ENCODE measurements at places on chromosomes 5 and 9.
A peak's percentile ranks its signal among the peaks of the same experiment; 100 is the strongest.

DNA sequence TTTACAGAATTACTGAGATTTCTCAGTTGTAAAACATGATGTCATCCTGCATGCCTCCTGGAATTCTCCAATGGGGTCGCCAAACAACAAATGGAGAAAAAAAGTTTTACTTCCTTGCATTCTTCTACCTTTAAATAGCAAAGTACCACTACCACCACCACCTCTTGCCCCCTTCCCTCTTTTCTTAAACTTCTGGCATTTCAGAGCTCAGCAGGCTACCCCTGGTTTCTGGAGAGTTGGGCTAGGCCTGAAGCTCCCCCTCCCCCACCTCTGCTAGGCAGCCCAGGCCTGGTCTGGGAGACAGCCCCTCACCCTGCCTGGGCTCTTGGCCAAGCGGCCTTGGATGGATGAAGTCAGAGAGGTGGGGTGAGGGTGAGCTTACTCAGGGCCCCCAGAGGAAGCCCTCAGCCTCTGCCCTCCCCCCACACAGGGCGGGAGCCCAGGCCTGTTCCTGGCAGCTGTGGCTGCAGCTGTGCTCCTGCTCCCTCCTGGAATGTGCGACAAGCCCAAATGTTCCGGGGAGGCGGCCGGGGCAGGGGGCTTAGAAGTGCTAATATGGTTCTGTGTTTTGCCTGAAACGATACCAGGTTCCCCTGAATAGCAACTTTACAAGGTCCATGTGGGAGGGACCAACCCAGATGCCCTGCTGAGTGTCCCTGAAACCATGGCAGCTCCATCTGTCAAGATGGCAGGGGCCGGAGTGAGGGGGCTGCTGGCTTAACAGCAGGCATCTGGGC lies 6.0 kb upstream of the CCIN start:
- DNase-seq: no peak

DNA sequence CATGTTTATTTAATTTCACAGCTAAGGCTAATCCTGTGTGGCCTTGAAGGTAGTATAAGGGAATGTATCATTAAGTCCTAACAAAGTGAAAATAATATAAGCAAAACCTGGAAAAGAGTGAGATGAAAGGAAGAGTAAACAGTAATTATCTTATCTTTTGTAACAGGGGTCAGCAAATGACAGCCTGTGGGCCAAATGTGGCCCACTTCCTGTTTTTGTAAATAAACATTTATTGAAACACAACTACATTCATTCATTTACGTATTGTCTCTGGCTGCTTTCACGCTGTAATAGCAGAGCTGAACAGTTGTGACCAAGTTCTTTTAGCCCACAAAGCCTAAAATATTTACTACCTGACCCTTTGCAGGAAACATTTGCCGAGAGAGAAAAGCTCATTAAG lies 78.4 kb upstream of the HTR4 start:
- no peak for DNase-seq

- no peak for DNase-seq
These were observed 20.5 kb upstream of the ADCY2 start for GRCh38 chr5:7375457-7375856.

- no peak for DNase-seq
These were observed 60.0 kb downstream of the OLFM1 start for GRCh38 chr9:135147474-135147805.

DNA sequence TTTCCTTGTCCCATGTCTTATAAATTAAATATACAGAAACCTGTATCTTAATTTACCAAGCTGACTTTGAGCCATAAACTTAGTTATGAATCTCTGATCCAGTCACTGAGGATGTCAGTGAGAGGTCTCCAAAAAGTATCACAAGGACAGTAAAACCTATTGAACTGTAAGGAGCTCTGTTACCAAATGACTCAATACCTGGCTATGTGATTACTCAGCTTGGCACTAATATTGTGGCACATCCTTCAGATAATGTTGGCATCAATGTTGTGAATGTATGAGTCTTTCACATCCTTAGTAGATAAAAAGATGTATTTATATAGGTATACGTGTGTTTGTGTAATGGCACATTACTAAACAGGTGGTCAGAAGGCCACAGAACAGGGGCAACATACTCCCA lies 18.0 kb upstream of the CAPSL start:
- DNase-seq: no peak

DNA sequence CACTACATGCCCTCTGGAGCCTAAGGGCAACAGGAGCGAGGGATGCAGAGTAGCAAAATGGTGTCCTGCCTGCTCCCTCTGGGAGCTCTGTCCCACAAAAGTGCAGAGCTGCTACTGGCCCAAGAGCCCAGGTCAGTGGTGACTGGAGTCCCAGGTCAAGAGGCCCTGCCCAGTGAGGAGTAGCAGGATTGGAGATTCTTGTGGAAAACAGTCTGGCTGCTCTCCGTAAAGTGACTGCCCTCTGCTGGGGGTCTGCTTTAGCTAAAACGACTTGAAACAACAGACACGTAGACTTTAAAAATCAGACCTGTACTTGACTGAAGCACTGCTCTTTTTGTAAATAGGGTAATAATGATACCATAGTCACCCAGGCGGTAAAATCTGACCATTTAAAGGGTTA lies 917.0 kb downstream of the MAT2B start:
- no peak for DNase-seq

GRCh38 chr5:5005353-5005752 lies 134.8 kb upstream of the ADAMTS16 start:
- no peak for DNase-seq

DNA sequence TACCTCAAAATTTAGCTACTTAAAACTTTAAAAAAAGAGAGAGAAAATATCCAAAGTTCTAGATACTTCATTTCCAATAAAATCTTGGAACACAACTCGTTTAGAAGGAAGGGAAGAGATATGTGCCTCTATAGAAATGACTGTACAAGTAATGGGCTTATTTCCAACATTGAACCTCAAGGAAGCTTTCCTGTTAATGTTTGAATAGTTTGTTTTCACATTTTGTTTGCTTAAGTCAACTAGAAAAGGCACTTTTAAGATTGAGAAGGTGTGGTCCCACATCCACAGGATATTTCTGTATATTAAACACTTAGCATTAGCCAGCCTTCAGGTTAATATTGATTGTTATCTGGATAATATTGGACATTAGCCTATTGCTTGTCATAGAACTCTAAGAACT lies 384.7 kb downstream of the PTPRD start:
- DNase-seq: no peak

DNA sequence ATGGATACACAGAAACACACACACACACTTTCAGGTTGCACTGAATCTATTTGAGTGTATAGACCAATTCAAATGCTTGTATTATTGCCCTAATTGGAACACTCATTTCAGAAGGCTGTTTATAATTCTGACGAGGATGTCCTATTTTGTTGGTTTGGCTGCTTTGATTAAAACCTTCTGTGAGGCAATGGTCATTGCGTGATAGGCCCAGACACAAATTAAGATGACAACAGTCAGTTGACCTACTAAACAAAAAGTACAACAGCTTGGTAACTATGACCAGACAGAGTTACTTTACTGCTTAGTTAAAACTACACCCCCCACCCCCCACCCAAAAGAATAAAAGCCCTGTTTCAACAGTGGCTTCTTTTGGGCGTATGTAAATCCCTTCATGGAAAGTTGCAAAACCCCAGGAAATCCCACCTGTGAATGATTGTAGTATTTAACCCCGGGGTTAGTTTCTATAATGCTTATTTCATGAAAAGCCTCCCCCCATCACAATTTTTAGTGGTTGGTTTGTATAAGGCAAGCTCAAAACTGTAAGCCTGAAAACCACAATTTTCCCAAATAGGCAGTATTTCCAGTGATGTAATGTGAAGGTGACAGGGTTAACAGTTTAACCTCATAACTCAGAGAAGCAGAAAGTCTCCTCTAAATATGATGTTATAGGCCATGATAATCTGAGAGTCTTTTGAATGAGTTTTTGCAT lies 340.8 kb downstream of the FGF10 start:
- no peak for DNase-seq

DNA sequence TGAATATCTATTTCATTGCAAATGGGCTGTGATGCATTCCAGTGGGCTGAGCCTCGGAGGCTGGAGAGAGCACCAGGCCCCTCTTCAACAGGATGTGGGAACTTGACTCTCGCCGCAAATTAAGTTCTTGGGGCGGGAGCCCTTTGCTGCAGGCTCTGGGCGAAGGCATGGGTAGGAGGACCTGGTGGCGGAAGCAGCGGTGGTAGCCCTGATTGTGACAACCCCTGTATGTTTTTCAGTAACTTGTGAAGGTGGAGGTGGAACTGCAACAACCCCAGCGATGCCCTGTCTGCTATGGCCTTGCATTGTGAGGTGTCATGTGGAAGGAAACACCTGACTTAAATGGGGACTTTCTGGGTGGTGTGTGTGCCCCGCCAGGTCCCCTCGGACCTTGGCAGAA lies 9.4 kb downstream of the FYB1 start:
- peak; percentile 70 for DNase-seq

GRCh38 chr9:107307331-107307730 lies 24.3 kb downstream of the RAD23B start:
- DNase-seq: no peak

- no peak for DNase-seq
These were observed 19.5 kb upstream of the GOLPH3 start for GRCh38 chr5:32193591-32193990.

- DNase-seq: no peak
These were observed 91.8 kb downstream of the PDE6A start for GRCh38 chr5:149852641-149853330.

- no peak for DNase-seq
These were observed at the start of gene SNCAIP for GRCh38 chr5:122311961-122312590. Gene SNCAIP, plus strand, starts transcription at chr5:122312237. Its CDS starts 78,898 bp downstream, at chr5:122391135.

GRCh38 chr9:131522257-131523085 lies 8.6 kb downstream of the UCK1 start:
- no peak for DNase-seq

- no peak for DNase-seq
These were observed 92.1 kb downstream of the PBX3 start for GRCh38 chr9:125839317-125839716.

DNA sequence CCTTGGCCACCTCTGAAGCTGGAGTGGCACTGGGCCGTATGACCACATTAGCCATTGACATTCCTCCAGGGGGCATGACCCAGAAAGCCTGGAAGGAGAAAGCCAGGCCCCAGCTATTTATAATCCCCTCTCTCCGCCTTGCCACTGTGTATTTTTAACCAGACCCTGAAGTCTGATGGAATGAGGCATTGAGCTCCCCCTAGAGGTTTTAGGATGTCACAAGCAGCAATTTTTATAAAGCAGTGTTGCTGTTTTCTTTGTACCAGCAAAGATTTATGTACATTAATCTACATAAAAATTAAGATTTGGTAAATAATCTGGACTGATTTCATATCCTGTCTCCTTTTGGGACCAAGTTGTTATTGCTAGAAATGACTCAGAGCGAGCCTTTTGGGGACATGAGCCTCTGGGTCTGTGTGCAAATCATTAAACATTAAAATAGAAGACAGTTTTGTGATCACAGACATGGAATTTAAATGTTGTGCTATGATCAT lies 127.1 kb downstream of the TRIO start:
- no peak for DNase-seq

- DNase-seq: no peak
These were observed 171.5 kb upstream of the NREP start for GRCh38 chr5:111928511-111928910.

GRCh38 chr5:77900691-77901090 lies 124.6 kb upstream of the TBCA start:
- no peak for DNase-seq

DNA sequence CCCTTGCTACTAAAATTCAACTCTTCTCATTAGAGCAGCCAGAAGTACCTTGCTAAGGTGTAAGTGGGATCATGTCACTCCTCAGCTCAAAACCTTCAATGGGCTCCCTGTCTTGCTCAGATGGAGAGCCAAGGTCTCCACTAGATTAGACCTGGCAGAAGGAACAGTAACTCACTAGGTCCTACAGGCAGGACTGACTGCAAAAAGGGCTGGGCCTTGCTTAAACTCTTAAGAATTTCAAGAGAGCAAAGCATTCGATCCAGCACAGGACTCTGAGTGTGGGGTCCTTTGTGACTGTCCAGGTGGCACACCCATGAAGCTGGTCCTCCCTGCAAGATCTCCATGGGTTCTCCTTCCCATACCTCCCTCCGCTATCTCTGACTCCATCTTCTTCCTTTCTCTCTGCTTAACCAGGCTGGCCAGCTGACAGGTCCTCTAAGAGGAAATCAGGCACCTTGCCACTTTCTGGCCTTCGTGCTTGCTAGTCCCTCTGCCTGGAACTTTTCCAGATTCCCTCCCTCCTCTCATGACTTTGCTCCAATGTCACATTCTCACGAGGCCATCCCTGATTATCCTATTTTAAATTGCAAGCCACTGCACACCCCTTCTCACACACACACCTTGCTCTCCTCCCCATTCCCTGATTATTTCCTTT lies 70.2 kb downstream of the BASP1 start:
- no peak for DNase-seq

DNA sequence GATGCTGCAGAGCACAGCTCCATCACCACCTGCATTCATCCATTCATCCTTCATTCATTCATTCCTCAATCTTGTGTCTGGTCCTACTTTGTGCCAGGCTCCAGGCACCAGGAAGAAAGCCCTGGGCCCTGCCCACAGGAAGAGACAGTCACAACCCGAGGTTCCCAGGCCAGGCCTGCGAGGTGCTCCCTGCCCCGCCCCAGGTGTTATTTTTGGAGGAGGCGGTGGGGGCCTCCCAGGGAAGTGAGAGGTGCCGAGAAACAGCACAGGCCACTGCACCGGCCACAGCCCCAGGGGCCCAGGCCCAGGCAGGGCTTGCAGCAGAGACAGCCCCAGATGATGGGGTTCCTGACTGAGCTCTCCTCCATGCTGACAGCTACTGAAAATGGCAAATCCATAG lies 33.4 kb downstream of the VAV2 start:
- no peak for DNase-seq

- peak; percentile 17 for DNase-seq
These were observed 6.3 kb upstream of the TRMT10B start for GRCh38 chr9:37747271-37747753.

DNA sequence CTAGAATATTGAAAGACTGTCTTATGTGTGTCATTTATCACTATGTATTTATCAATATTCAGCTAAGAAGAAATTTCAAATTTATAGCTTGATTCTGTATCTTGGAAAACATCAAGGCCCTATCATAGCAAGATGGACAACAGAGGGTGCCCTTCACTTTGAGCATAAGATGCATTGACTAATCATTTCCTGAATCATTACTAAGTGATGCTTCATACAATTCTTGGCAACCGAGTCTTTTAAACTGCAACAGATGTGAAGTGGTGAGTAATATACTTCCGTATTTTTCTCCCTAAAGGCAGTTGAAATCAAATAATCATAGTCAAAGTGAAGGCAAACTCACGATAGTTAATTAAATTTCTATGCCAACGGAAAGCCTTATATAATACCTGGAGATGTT lies 318.6 kb upstream of the RGMB start:
- no peak for DNase-seq
